Peyer's patch (tissue), 4 donors: ENCODE measurements at places on chromosomes 6 and 20. TPM values are rescaled to one million over a fixed set of nuclear protein-coding genes. Genes with fewer than 3 reads are reported as not detected.

DNA sequence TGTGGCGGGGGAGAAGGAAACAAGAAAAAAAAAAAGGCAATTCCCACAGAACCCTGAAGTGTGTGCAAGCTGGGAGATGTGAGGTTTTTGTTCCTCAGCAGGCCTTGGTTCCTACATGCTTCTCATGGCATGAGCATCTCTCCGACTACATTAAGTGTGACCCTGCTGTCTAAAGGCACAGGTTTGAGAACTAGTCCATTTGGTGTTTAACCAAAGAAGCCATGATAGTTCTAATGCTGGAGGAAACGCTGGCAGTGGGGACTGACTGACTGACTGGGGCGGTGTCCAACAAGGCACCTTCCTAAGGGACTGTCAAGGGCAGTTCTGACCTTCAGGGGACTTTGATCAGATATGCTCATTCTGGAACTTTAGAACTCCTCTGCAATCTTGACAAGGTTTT lies 3.8 kb downstream of the TXNDC5 start:
- H3K36me3 ChIP-seq, result no peaks in the 10 kb centered on the region
- H3K4me3 ChIP-seq, result no peak overlapping the region
- DNase-seq, result no peak
- no peak overlapping the region for H3K27ac ChIP-seq
- H3K27me3 ChIP-seq, result no peaks in the 10 kb centered on the region

The ARFGEF3 gene
- 12.0 TPM for total RNA-seq

DNA sequence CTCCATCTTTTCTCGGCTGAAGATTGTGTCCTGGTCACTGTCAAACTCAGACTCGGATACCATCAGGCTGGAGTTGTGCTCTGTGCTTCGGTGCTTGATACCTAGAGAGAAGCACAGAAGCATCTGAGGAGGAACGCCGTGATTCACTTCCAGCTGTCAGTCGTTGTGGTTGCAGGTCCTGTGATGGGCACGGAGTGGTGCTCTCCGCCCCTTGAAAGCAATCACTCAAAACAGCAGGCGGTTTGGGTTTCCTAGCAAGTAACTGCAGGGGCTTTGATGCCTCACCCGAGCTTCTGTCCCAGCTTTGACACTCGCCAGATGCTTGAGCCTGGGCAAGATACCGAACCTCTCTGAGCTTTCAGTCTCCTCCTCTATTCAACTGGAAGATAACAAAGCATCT lies 52.5 kb downstream of the ALDH5A1 start:
- H3K4me3 ChIP-seq, result no peak overlapping the region
- no peak overlapping the region for H3K27ac ChIP-seq
- no peaks in the 10 kb centered on the region for H3K36me3 ChIP-seq
- no peaks in the 10 kb centered on the region for H3K27me3 ChIP-seq

The FOXF2 gene
- 9.2 TPM for total RNA-seq

DNA sequence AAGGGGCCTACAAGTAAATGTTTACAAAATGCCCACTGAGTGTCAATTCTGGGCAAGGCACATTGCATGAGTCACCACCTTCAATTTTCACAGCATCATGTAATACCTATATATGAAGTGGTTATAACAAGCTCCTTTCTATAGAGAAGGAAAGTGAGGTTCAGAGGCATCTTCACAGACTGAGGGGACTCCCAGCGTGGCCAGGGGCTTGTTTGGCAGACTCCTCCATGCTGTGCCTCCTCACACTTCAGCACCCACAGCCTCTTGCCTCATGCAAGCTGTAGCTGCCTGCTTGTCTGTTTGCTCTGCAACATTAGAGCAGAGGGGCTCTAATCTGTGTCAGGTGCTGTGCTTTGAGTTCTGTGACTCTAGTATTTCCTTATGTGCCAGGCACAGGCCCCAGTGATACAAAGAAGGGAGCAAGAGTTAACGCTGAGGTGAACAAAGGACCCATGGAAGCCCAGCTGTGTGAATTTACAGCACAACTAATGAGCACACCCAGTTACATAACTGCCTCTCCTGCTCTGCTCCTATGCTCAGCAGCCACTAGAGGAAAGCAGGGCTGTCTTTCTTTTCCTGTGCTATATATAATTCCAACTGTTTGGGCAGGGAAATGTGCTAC lies 72.3 kb downstream of the ZHX3 start:
- peaks cover 38% of the 10 kb centered on the region for H3K4me1 ChIP-seq
- no peak for DNase-seq
- no peaks in the 10 kb centered on the region for H3K36me3 ChIP-seq
- H3K27ac ChIP-seq, result peak overlapping the region; percentile 38

- no peak for DNase-seq
- no peak overlapping the region for H3K27ac ChIP-seq
- no peaks in the 10 kb centered on the region for H3K4me1 ChIP-seq
- H3K36me3 ChIP-seq, result no peaks in the 10 kb centered on the region
- H3K4me3 ChIP-seq, result no peak overlapping the region
Measured at GRCh38 chr20:14062786-14063185, 67.5 kb downstream of the MACROD2 start.

DNA sequence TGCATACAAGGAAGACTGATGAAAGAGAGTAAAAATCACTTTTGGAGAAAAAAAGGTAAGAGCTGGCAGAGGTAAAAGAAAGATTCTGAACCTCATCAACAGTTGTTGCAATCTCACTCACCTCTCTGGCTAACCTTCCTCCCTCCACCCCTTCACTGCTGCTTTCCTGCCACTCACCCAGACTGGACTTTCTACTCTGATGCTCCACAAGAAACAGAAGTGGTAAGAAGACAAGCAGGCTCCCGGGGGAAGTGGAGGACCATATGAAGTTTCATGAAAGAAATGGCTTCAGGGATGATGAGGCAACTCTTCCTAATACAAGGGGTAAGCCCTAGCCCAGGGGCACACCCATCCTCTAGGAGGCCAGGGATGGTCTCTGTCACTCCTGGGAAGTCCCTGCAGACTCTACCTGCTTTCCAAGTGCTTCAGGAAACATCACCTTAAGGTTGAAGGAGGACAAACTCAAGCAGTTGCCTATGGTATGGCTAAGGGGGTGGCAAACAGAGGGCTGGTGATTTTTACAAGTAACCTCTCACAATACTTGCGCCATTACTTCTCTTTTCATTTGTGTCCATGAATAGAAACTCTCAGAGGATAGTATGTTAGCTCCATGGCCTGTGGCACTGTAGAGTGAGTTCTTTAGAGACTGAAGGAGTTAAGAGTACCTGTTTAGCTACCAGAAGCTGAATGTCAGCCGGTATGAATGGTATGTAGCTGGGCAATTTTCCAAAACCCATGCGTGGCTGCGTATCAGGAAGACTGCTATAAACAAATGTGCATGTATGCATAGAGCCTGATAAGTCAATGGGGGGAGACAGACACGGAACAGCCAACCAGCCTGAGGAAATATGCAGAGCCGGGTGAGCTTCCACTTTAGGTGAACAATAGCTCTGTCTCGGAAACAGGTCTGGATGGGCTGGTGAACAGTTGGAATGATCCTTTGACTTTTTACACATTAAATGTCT lies 112.0 kb downstream of the BACH2 start:
- H3K4me1 ChIP-seq, result no peaks in the 10 kb centered on the region
- H3K27ac ChIP-seq, result no peak overlapping the region
- no peaks in the 10 kb centered on the region for H3K36me3 ChIP-seq
- H3K27me3 ChIP-seq, result no peaks in the 10 kb centered on the region
- no peak for DNase-seq
- no peak overlapping the region for H3K4me3 ChIP-seq

The ENPP1 gene
- 8.6 TPM for total RNA-seq

DNA sequence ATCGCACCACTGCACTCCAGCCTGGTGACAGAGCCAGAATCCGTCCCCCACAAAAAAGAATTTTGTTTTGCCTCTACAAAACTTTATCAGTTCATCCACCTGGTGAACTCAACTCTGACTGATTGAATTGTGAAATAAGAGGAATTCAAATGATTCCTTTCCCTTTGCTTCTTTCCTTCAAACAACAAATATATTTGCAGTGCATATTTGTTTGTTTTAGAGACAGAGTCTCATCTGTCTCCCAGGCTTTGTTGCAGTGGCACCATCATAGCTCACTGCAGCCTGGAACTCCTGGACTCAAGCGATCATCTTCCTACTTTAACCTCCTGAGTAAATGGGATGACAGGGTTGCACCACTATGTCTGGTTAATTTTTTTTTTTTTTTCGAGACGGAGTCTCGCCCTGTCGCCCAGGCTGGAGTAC lies 23.2 kb upstream of the PIM1 start:
- H3K27ac ChIP-seq, result no peak overlapping the region
- DNase-seq, result no peak
- H3K27me3 ChIP-seq, result no peaks in the 10 kb centered on the region
- no peaks in the 10 kb centered on the region for H3K36me3 ChIP-seq
- H3K4me1 ChIP-seq, result no peaks in the 10 kb centered on the region
- no peak overlapping the region for H3K4me3 ChIP-seq

The IRF4 gene
- 57.8 TPM for total RNA-seq

GRCh38 chr6:153465050-153465449 lies 334.0 kb upstream of the RGS17 start:
- H3K27me3 ChIP-seq, result no peaks in the 10 kb centered on the region
- DNase-seq, result no peak
- H3K27ac ChIP-seq, result no peak overlapping the region

The SOBP gene
- total RNA-seq, result 1.6 TPM

- H3K4me3 ChIP-seq, result no peak overlapping the region
- H3K27me3 ChIP-seq, result no peaks in the 10 kb centered on the region
- DNase-seq, result no peak
- H3K4me1 ChIP-seq, result no peaks in the 10 kb centered on the region
Measured at GRCh38 chr6:39128106-39128505, 13.1 kb upstream of the SAYSD1 start.

DNA sequence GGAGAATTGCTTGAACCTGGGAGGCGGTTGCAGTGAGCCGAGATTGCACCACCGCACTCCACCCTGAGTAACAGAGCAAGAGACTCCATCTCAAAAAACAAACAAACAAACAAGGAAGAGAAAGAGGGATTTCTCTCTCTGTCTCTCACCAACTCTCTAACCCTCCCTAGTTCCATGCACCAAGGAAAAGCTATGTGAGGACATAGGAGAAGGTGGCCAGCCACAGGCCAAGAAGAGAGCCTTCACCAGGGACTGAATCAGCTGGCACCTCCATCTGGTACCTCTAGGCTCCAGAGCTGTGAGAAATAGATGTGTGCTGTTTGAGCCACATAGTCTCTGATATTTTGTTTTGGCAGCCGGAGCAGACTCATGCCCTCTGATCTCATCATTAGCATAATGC lies 9.0 kb upstream of the FAM110A start:
- H3K27ac ChIP-seq, result no peak overlapping the region
- H3K4me3 ChIP-seq, result no peak overlapping the region
- no peaks in the 10 kb centered on the region for H3K36me3 ChIP-seq

The NKX2-2 gene
- total RNA-seq, result 3.4 TPM

The CLIC5 gene
- total RNA-seq, result 114 TPM

DNA sequence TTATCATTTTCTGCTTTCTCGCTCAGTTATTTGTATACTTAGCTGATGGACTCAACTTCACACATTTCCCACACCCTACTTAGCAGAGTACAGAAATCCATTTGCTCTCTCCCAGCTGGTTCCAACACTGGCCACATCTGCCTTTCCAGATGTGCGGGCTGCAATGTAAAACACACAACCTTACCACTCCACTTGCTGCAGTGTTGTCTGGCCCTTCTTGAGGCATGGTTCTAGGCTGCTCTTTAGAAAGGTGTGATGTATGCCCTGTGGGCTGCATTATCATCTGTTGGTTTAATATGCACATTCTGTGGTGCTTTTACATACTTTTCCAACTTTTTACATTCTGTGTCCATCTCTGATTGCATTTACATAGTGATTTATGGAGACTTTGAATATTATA lies 56.5 kb downstream of the TRAF3IP2 start:
- no peaks in the 10 kb centered on the region for H3K4me1 ChIP-seq
- H3K27ac ChIP-seq, result no peak overlapping the region
- H3K4me3 ChIP-seq, result no peak overlapping the region
- no peaks in the 10 kb centered on the region for H3K36me3 ChIP-seq
- no peak for DNase-seq

DNA sequence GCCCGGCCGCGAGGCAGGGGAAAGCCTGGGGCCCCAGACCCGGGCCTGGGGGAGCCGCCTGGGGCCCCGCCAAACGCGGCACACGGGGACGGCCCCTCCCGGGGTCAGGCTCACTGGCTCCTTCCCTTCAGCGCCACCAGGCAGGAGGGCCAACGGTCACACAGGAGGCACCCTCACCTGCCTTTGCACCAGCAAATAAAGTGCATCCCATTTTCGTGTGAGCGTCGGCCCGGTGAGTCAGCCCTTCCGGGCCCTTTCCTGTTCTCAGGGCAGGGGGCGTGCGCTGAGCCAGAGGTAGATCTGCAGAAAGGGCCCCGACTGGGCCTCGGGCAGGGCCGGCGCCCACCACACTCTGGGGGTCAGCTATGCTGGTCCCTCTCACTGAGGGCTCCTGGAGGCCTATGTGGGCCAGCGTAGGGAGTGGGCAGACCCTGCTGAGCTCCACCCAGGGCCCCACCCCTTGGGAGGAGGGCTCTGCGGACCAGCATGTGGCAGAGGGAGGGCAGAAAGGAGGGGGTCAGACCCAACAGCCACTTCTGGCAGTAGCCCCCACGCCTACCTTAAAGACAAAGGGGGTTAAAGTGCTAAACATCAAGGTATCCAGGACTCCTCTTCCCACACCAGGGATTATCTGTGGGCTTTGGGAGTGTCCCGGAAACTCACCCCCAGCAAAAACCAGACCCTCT lies 931 bp upstream of the UCKL1 start:
- H3K4me1 ChIP-seq, result peaks cover 23% of the 10 kb centered on the region
- DNase-seq, result peak; percentile 86
- peak overlapping the region; percentile 61 for H3K27ac ChIP-seq
- H3K4me3 ChIP-seq, result peak overlapping the region; percentile 66

DNA sequence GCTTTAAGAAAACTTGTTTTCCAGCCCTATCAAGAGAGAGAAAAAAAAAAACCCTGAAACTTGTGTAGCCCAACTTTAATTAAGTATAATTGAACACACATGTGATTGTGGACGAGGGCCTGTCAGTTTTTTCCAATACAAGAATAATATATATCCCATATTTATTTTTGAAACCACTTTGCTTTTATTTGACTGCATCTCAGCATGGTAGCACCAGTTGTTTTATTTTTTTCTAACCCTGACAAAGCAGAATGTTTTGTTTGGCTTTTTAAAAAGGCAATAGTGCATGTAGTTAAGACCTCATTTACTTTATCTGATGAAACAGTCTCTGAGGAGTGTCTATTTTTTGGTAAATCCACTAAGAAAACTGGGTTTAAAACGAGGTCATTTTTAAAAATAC lies 257.7 kb downstream of the CDKAL1 start:
- no peak overlapping the region for H3K27ac ChIP-seq
- no peaks in the 10 kb centered on the region for H3K4me1 ChIP-seq
- H3K4me3 ChIP-seq, result no peak overlapping the region
- DNase-seq, result no peak
- H3K27me3 ChIP-seq, result no peaks in the 10 kb centered on the region

The PTGIS gene
- total RNA-seq, result 9.5 TPM

- DNase-seq, result no peak
- no peak overlapping the region for H3K4me3 ChIP-seq
- no peak overlapping the region for H3K27ac ChIP-seq
- no peaks in the 10 kb centered on the region for H3K4me1 ChIP-seq
Measured at GRCh38 chr6:85747093-85747492, 104.4 kb upstream of the SYNCRIP start.
